ENCODE measurements at places on chromosomes 3 and 15.

DNA sequence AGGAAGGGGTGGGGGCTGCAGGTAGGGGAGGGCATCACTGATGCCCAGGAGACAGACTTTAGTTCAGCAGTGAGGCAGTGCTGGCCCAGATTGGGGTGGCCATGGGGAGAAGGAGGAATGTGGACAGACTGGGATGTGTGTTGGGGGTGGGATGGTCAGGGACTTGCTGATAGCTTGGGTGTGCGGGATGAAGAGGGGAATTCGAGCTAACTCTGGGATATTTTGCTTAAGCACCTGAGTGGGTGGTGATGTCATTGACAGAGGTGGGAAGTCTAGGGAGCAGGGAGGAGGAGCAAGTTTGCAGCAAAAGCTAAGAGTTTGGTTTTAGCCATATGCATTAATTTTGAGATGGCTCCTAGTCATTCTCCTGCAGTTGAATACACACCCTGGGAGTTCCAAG lies 207.5 kb downstream of the RPLP1 start:
- no peak for DNase-seq

GRCh38 chr3:12842469-12842868 lies 1.1 kb upstream of the RPL32 start:
- DNase-seq: no peak

- DNase-seq: no peak
Measured at GRCh38 chr3:63067999-63068645, 192.9 kb upstream of the CADPS start.

- no peak for DNase-seq
Measured at GRCh38 chr15:33442449-33442848, 131.7 kb downstream of the RYR3 start.

DNA sequence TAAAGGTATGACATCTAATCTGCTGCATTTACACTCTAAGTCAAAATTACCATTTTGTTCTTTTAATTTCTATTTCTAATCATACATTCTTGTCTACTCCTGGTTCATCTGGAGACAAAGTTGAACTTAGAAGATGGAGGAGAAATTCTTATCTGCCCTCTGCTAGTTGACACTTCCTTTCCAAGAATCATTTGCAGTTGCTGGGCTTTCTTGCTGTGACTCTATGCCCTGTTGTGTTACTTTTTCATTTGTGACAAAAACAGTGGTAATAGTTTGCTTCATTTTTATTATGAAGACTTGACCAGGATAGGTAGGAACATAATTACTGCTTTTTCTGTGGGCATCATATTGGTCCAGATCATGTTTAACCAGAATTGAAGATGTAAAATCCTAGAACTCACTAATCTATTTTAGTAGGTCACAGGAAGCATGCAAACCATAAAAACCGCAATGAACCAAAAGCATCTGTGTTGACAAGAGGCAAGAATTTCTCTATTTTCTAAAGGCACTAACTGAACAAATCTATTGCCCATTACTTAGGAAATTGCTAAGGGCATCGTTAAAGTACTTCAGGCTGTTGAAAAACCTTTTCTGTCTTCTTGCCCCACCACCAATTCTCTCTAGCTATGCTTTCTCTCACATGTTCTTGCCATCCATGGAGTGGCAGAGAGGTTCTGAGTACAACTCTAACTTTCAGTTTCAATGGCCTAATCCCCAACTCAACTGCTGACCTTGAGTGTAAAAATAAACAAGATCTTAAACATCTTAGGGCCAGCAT lies 4.2 kb upstream of the CCR2 start:
- no peak for DNase-seq

DNA sequence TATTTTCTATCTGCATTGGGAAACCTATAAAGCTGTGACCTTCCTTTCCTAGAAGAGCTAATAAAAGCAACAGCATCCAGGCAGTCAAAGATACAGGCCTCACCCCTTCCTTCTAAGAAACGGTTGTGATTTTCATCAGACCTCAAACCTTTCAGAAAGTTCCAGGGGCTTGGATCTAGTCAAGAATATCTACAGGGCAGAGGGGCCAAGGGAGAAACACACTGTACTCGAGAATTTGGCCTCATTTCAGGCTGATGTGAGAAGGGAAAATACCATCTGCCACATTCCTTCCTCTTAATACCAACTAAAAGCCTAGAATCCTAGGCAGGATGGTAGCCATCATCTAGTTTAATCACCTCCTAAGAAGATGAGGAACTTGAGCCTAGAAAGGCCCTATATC lies 24.5 kb upstream of the BCL6 start:
- no peak for DNase-seq

GRCh38 chr15:50777042-50777441 lies 11.5 kb upstream of the SPPL2A start:
- no peak for DNase-seq

GRCh38 chr3:161388855-161389254 lies 17.5 kb upstream of the SPTSSB start:
- no peak for DNase-seq

GRCh38 chr15:41891946-41892345 lies 1.9 kb downstream of the SPTBN5 start:
- no peak for DNase-seq

- DNase-seq: no peak
Measured at GRCh38 chr3:177802151-177802900, 605.0 kb upstream of the TBL1XR1 start.

DNA sequence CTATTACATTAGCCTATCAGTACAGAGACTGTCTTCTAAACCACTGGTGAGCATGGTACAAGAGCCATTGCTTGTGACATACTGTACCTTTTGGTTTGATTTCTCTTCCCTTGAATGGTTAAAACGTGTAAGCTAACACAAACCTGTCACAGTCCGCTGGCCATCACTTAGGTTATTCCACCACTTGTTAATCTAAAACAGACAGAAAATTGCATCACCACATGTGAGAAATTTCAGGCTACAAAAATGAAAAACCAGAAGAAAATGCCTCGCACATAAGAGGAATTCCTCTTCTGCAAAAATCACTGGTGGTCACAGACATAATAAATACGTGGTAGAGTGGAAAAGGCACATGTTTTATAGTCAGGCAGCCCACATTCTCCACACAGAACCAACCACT lies 22.1 kb downstream of the PARL start:
- DNase-seq: no peak

DNA sequence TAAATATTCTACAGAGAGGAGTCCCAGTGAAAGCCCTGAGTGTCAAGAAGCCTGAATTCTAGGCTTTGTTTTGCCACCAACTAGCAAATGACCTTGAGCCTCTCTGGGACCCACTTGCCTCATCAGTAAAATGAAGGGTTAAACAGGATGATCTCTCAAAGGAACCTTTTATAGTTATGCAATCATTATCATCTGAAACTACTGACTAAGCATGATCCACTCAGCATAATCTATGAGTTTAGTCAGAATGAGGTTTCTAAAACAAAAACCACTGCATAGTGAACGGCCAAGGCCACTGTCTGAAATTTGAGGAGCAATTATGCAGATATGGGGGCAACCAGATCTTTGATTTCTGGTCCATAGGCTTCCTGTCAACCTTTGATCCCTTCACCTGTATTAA lies 319.0 kb downstream of the MECOM start:
- no peak for DNase-seq

GRCh38 chr15:38376081-38376480 lies 77.8 kb upstream of the FAM98B start:
- DNase-seq: no peak

GRCh38 chr3:119927190-119927589 lies 145.3 kb downstream of the NR1I2 start:
- DNase-seq: no peak

DNA sequence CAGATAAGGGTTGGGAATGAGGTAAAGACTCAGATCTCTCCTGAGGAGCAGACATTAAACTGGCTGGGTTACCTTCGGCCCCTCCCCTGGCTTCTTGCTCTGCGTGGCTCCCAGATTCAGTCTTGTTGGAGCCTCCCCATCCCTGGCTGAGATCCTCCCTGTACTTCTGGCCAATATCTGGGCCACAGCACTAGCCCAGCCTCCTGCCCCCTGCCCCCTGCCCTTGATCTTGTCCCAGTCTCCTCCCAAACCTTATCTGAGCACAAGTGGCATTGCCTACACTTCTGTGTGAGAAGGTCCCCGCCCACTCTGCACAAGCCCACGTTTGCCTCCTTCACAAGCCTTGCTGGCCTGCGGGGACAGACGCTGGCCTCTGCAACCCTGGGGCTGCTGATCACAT lies 16.8 kb downstream of the PLA2G4F start:
- DNase-seq: no peak

DNA sequence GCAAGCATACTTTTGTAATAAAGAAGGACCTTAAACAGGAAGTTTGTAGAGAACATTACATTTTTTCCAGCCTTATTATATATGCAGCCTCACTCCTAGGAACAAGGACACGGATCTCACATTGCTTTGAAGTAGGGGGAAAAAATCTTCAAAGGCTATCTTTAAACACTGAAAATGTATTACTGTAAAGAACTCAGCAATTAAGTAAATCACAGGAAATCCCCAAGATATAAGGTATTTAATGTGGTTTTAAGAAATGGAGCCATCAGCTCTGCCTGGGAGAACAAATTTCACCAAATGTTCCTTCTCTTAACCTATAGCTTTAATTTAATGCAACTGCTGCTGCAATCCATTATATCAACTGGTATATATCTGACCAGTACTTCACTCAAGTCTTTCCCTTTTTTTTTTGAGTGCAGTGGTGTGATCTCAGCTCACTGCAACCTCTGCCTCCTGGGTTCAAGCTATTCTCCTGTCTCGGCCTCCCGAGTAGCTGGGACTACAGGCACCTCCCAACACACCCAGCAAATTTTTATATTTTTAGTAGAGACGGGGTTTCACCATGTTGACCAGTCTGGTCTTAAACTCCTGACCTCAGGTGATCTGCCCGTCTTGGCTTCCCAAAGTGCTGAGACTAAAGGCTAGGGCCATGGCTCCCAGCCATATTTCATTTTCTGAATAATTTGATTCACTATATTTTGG lies 2.8 kb downstream of the BTLA start:
- DNase-seq: no peak

DNA sequence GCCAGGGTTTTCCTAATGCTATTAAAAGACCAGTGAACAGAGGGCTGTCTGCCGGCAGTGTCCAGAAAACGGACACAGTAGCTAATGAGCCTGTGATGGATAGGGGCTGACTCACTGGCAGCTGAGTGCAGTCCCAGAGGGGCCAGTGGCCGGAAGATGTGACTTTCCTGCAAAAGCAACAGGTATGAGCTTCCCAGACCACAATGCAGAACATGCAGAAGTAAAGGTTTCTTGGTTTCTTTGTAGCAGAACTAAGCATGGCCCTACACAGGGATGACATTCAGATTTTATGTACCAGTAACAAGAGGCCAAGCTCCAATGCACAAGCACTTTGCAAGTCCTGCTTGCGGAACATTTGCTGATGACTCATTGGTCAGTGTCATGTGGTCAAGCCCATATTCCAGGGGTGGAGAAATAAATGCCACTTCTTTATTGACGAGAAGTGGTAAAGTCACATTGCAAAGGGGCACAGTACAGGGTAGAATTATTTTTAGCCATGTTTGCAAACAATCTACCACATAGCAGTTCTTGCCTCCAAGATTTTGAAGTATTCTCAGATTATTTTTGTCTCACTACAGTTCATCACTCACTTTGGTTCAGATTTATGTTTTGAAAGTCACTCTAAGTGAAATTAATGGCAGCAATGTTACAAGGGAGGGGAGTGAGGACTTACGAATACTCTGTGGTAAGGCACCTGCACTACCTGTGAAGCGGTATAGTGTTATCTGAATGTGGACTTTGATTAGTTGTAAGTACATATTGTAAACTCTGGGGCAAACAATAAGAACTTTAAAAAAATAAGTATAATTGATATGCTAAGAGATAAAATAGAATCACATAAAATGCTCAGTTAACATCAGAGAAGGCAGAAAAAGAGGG lies 263.3 kb downstream of the ABHD5 start:
- no peak for DNase-seq

DNA sequence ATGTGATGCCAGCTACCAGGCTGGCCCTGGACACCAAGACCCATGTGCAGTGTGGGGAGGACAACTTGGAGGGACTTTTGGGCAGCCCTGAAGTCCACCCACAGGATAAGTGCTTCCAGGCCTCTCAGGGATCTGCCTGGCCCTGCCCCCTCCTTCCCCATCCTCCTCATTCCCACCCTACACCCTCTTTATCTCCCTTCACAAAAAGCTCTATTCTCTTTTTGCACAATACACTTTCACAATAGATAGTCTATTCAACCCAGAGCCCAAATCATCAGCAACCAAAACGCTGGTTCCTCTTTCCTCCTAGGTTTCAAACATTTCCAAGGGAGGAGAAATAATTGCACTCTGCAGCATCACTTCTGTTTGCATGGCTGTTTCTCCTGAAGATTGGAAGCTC lies 7.8 kb upstream of the ZNF710 start:
- no peak for DNase-seq

DNA sequence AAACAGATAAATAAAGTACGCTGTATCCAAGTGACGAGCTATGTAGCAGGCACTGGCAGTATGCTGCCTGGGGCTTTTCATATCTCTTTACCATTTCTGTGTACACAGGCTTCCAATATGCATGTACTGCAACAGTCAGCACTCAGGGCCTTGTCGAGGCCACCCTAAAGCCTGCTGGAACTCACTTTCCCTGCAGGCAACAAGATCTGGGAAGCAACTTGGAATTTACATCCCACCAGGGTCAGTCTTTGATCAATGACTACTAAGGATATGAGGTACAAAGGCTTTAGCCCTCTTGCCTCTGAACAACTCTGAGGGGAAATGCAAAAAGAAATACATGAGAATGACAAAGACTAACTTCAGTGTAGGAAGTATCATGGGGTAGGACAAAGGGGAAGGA lies 101.8 kb upstream of the ARL6 start:
- no peak for DNase-seq

DNA sequence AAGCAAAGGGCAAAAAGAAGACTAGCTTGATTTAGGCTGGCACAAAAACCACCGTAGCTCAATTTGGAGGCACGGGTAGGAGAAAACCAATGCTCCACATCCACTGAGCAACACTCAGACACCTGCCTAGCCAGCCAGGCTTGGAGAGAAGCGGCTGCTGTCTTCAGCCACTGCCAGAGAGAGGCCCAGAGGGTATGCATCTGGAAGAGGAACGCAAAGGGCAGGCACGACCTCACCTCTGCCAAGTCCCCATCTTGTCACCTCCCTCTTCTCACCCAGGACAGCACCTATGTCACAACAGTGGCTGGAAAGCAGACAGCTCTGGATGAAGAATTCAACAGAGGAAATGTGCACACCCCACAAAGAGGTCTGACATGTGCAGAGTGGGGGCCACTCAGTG lies 93.5 kb downstream of the ADAMTS17 start:
- no peak for DNase-seq

DNA sequence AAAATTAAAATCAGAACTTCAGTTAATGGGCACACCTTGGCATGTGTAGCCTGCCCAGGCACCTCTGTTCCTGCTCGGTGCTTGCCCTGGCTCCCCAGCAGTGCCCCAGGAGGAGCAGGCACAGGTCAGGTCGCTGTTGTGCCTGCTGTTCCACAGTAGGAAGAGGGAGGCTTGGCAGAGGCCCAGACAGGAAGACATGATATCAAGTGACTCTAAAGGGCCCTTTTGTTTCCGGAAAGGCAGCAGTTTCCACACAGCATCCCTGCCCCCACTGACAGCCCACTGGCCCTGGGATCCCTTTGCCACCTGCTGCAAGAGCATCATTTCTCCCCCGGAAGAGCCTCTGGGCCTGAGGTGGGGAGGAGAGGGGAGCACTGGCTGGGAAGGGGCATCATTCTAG lies 40.5 kb upstream of the HES1 start:
- no peak for DNase-seq

Measured in stimulated activated effector memory CD8-positive, alpha-beta T cell treated with anti-CD3 and anti-CD28 coated beads, Interleukin-12 subunit alpha, Interleukin-12 subunit beta, amount 100 ng/mL, for 72 hours (primary cell).